Astrocyte of the cerebellum (primary cell): ENCODE measurements at places on chromosomes 7 and 10.

GRCh38 chr7:27182861-27183681, 2.0 kb downstream of the HOXA11 start:
- DNase-seq: no peak

GRCh38 chr10:15144788-15145187, 23.7 kb downstream of the NMT2 start:
- DNase-seq: no peak

DNA sequence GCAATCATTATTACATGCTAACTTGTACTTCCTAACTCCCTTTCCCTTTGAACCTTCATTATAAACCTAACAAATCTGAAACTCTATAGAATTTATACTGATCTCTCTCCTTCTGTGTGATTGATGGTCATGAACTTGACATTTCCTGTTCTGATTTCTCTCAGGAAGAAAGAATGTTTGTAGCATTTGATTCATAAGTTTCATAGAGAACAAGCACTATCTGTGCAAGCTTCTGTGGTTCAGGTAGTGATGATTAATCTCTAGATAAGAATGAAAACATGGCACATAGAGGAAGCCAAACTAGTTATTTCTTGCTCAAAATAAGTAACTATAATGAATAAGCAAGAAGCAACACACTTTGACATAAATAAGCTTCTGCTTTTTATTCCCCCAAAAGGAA, 34.2 kb downstream of the TFPI2 start:
- no peak for DNase-seq

DNA sequence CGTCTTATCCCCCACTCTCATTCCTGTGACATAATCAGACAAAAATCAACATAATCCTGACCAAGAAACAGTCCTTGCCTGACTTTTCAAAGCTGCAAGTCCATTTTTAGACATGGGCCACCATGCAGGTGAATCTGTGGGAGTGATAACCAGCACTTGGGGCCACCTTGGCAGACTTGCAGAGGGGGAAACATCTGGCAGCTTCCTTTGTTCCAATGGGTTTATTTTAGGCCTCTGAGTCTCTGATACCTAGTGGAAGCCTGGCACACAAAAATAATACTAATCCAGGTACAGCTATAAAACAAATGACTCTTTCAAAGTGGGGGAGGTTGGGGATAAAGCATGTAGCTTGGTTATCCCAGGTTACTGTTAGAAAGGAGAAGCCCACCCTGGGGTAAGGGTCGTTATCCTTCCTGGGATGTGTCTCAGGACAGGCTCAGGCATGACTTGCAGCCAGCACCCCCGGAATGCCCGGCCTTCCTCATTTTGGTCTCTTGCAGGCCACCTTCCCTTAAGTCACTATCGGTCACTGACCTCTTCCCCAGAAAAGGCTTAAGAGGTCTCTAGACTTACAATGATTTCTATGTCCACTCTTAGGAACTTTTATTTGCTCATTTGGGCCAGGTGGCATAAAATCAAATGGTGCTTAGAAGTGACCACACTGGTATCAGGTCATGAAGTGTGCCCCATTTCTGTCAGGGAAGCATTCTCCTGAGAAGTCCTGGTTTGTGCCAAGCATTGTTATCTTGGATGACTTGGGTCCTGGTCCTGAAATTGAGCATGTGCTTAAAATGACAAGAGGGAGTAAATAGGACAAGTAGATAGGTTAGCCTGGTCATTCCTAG, 37.6 kb downstream of the EEPD1 start:
- no peak for DNase-seq

DNA sequence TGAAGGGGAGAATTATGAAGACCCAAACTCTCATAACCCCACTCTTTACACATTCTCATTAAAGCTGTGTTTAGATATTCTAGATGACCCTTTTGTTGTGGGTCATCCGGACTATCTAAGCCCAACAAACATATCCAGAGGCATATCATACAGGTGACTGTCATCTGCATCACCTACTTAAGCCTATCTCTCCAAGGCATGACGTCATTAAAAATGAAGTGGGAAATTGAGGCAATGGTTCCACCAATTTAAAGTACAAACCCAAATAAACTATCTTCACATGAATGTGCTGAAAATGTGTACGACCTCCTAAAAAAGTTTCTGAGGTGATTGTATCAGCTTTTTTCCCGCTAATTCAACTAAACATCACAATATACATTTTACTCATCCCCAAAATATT, 4.5 kb upstream of the RALA start:
- no peak for DNase-seq

- DNase-seq: no peak
Observed at GRCh38 chr10:87613751-87614150, 45.9 kb upstream of the PAPSS2 start.
